Upper lobe of left lung (tissue), 6 donors: ENCODE measurements at places on chromosomes 2 and 18. TPM values are rescaled to one million over a fixed set of nuclear protein-coding genes. Genes with fewer than 3 reads are reported as not detected.
A peak's percentile ranks its signal among the peaks of the same experiment; 100 is the strongest.

The TMEM247 gene
- not detected for total RNA-seq

The SULT1C2 gene
- total RNA-seq, result 4.4 TPM

The DES gene
- 39.7 TPM for total RNA-seq

DNA sequence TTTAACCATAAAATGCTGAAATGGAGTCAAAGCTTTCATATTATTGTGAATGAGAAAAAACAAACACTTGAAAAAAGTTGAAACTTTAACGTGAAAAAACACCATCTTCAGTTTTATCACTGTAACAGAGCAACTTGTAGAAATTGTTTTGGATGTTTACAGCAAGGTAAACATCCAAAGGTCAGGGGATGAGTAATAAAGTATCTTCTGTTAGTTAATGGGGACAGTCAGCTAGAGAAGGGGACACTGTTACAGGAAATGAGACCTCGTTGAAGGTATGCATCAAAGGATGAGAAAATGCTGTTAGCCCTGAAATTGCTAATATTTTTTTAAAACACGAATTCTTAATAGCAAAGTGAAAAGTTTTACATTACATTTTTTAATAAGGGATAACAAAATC lies 2.9 kb downstream of the RHBDD1 start:
- DNase-seq, result no peak

- DNase-seq, result no peak
These were observed 95.6 kb upstream of the NABP1 start for GRCh38 chr2:191582355-191582754.

GRCh38 chr2:217899231-217900009 lies 103.4 kb downstream of the TNS1 start:
- peak; percentile 92 for DNase-seq

GRCh38 chr2:128452536-128453530 lies 134.2 kb upstream of the HS6ST1 start:
- no peak for DNase-seq

GRCh38 chr2:180472133-180472532 lies 465.0 kb upstream of the CWC22 start:
- DNase-seq, result no peak

GRCh38 chr2:19435815-19436214 lies 77.4 kb upstream of the OSR1 start:
- DNase-seq, result no peak

- DNase-seq, result no peak
These were observed 17.3 kb upstream of the MTX2 start for GRCh38 chr2:176251928-176252327.

DNA sequence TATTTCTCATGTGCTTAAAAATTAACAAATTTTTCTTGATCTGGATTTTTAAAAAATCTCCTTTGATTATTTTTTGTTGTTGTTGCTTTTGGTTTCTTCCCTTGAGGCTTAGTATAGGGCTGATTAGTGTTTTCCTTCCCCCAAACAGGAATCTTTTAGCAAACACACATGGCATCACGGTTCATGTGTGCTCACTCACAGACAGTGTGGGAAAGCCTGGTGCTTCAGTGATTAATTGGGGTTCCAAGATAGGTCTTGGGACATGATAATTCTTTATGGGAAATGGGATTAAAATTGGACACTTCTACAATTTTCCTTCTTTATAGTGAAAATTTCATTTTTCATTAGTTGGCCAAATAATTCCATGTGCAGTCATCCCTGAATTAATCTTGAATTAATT lies 153.9 kb upstream of the SOX11 start:
- DNase-seq, result no peak

GRCh38 chr2:127715778-127716449 lies 14.6 kb downstream of the SFT2D3 start:
- no peak for DNase-seq

DNA sequence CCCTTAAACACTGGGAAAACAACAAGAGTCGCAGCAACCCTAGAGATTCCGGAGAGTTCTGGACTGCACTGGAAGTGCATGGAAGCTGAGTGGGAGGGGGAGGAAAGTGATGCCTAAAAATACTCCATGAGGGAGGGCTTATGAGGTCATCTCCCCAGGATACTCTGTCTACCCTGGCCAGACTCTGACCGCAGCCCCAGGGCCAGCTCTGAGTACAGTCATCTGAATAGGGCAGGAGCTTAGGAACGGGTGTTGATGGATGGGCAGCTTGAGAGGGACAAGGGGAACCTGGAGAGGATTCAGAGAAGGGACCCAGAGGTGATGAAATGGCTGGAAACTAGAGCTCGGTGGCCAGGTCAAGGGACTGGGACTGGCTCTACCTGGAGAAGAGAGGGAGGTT lies 79.3 kb upstream of the IGFBP5 start:
- DNase-seq, result no peak

DNA sequence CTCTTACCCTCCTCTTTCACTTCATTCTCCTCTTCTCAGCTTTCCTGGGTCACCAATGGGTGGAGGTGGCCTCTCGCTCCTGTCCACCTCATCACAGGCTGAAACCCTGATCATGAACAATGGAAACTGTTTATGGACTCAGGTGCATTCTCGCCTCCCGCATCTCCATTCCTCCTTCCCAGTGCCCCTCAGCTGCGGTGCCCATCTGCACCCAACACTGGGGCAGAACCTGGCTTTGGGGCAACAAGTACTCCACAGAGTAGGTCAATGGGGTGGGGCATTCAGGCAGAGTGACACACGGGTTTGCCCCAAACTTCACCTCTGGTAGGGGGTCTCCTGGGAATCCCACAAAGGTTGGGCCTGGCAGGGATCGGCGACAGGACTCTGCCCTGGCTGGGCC lies 199.5 kb downstream of the RTP5 start:
- DNase-seq, result peak; percentile 22

- DNase-seq, result no peak
These were observed 14.4 kb upstream of the IGFBP2 start for GRCh38 chr2:216618785-216619184.

DNA sequence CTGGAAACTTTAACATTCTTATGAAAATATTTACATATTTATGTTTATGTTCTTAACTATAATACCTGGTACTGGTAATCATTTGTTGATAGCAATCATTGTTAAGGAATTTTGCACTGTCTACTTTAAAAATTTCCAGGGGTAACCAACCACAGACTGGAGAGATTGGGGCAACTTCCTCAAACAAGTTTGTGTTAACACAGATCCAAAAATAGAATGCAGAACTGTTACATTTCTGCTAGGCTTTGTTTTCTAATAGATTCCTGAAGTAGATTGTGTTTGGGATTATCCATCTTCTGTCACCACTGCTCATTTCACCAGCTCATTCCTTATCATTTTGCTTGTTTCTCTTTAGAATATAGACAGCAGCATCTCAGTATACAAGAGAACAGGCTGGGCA lies 23.7 kb downstream of the RNF125 start:
- no peak for DNase-seq

- DNase-seq, result no peak
These were observed 269.3 kb upstream of the ID2 start for GRCh38 chr2:8412586-8412985.

DNA sequence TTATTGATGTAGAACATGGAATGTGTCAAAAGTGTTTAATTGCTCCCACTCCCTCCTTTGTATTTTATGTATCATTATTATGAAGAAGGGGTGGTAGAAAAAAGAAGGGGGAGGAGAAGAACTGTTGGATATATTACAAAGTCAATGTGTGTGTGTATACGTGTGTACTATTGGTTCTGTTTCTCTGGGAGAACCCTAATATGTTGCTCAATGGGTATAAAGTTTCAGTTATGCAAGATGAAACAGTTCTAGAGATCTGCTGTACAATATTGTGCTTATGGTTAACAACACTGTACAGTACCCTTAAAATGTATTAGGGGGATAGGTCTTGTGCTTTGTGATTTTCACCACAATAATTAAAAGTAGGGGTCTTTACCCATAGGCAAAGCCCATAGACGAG lies 58.1 kb upstream of the ZC3H15 start:
- DNase-seq, result no peak

DNA sequence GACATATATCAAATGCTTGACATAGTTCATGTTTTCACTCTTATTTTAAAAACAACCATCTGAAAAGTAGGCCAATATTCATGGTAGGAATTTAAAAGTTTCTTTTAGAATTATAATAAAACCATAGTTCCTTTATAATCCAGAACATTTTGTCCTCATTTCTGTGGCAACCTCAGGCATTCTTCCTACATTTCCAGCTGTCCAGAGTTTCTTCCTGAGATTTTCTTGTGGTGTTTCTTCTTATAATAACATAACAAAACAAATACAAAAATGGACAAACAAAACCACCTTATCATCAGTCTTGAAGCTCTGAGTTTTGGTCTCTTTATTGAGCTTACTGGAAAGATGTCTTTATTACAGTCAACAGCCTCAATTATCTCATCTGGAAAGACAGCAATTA lies 2028.6 kb upstream of the CELF4 start:
- DNase-seq, result no peak

GRCh38 chr18:73009691-73010090 lies 141.9 kb upstream of the NETO1 start:
- DNase-seq, result no peak

GRCh38 chr18:57352761-57353136 lies 392 bp downstream of the ST8SIA3 start:
- no peak for DNase-seq
